ENCODE measurements at places on chromosomes 2 and 18.

- peak; percentile 63 for DNase-seq
Observed at GRCh38 chr18:45567123-45567522, 48.2 kb upstream of the SLC14A2 start.

DNA sequence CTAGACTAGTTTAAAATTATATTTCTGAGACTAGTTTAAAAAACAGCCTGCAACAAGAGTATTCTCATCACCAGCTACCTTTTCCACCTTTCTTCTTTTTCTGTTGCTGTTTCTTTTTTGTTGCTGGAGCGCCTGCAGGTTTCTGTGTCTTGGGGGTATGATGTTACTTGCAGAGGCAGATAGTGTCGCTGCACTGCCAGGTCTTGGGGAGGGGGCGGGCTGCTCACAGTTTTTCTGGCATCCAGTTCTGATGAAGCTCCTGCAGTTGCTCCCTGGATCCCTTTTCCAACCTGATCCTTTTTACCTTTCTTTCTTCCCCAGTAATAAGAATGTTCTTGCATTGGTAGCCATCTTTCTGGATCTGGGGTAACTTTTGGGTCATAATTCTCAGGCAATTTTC is 8.0 kb upstream of the C18orf32 start:
- no peak for DNase-seq

GRCh38 chr18:43265465-43265864 is 11.8 kb downstream of the SYT4 start:
- DNase-seq = no peak

- no peak for DNase-seq
Observed at GRCh38 chr18:57009844-57010243, 137.0 kb upstream of the BOD1L2 start.

DNA sequence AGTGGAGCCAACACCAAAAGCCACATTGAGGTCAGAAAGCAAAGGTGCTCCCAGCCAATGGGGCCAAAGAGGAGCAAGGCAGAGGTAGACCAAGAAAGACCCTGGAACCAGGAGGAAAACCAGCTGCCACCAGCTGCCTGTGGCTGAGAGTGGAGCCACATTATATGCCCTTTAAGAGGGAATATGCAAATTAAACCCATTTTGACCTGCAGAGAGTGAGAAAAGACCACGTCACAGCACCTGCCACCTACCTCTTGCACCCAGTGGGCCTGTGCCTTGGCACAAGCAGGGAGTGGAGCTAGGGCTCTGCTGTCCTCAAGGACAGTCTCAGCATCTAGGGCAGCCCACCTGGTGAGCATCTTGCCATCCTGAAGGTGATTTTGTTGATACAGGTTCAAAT is 161.3 kb downstream of the MTCL1 start:
- DNase-seq = no peak

- DNase-seq = no peak
Observed at GRCh38 chr2:168272225-168272624, 24.8 kb upstream of the STK39 start.

GRCh38 chr2:45141883-45142866 is 132.9 kb upstream of the SIX2 start:
- no peak for DNase-seq

DNA sequence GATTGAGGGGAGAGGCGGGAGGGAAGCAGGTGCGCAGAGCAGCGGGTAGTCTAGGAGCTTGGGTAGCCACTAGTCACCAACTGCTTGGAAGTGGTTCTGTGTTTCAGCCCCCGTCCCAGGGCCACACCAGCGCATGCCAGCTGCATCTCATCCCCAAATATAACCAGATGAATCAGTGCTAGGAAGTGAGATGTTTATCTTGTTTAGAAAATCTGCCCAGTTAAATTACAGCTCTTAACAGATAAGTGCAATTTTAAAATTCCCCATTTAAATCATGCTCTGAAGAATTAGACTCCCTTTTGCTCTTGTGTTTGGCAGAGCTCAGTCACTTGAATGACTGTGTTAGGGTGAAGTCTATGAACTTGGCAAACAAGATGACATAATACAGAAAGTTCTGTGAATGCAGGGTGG is 193.8 kb downstream of the SEPTIN10 start:
- DNase-seq = no peak

DNA sequence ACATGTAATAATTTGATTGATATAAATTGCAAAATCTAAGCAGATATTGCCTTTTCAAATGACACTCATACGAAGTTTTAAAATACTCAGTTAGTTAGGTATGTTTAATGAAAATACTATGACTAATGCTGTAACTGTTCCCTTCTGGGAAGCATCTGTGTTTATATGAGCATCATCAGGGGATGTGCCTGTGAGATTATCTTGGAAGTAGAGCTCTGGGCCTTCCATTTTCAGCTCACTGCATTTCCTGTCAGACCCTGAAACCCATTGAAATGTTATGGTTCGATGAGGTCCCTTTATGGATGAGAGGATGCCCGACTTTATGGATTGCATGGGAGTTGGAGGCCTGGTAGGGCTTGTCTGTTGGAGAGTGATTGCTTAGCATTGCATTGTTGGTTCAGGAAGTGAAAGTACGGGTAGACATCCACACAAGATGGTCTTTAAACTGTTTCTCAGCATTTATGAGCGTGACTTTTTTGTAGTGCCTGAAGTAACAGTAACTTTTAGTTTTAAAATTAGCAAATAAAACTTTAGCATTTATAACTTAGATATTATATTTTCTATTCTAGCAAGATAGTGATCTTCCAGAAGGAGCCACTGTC is 28.7 kb downstream of the ELP2 start:
- DNase-seq = no peak

- DNase-seq = no peak
Observed at GRCh38 chr2:209696836-209697711, 74.6 kb upstream of the UNC80 start.

- peak; percentile 4 for DNase-seq
Observed at GRCh38 chr18:69161383-69162028, 239.2 kb upstream of the DOK6 start.

- DNase-seq = no peak
Observed at GRCh38 chr18:79720359-79720733, 40.7 kb downstream of the CTDP1 start.

GRCh38 chr2:61970807-61971556 is 65.5 kb downstream of the COMMD1 start:
- no peak for DNase-seq

DNA sequence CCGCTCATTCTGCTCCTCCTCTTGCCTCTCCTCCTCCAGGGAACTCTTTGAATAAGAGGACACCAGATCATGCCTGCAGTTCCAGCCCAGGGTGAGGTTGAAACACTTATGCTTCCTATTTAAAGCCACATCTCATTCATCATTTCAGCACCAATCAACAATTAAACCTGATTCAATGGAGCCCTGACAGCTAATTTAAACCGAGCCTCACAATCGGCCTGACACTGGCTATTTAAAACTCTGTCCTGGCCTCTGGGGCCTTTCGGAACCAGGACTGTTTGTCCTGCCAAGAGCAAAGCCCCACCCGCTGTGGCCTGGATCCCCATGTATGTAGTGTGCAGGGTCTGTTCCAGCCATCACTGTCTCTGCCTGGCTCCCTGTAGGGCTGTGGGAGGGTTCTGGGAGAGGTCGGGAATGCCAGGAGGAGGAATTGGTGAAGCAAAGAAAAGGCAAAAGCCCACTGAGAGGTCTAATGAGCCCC is 97.4 kb downstream of the MCFD2 start:
- no peak for DNase-seq

DNA sequence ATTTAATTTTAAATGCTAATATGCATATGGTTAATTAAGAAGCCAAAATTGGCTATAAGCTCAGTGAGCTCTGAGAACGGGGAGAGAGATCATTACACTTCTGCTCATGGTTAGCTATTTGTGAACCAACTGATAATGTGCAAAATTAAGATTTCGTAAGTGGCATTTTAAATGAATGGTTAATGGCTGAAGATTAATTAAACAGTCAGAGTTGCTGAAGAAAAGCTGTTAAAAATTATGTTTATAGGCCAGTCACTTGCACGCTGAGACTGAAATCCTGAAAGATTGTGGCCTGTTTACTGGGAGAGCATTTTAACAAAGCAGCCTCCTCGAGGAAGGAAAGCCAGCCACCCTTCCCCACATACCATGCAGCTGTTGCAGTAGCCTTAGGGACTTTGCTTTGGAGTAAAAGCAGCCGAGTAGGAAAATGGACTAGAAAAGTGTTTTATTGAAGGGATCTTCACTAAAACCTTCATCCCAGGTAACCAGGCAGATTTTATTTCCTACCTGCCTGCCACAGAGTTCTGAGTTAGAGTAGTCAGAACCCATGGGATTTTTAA is 218.8 kb upstream of the NRP2 start:
- DNase-seq = peak; percentile 14

Measured in hindlimb muscle (tissue), 1 donor.